ENCODE measurements at places on chromosomes 11 and 22.

DNA sequence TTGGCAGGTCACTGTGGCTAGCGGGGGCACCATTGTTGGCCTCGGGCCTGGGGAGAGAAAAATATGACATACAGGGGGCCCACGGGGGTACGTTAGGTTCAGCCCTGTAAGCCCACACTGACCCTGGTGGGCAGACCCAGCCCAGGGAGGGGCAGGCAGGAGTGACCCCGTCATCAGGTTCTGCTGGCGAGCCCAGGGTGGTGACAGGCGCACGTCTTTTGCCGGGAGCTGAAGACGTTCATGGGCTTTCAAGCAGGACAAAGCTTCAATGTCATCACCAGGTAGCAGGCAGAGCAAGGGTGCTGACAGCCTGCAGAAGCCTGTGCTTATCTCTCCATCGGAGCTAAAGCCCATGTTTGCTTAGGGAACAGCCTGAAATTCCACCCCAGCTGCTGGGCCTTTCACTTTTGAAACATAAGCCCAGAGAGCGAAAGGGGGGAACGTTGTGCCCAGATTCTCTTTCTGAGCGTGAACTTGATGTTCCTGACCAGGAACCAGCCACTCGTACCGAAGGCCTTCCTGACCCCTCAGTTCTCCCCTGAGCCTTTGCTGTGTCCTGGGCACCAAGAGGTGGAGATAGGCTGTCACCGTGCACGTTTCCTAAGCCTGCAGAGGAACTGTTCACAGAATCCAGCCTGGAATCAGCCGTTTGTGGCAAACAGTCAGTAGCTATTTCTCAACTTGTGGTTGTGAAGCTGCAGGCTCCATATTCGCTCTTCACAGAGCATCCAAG lies 74.0 kb upstream of the ATXN10 start:
- no peak for DNase-seq

DNA sequence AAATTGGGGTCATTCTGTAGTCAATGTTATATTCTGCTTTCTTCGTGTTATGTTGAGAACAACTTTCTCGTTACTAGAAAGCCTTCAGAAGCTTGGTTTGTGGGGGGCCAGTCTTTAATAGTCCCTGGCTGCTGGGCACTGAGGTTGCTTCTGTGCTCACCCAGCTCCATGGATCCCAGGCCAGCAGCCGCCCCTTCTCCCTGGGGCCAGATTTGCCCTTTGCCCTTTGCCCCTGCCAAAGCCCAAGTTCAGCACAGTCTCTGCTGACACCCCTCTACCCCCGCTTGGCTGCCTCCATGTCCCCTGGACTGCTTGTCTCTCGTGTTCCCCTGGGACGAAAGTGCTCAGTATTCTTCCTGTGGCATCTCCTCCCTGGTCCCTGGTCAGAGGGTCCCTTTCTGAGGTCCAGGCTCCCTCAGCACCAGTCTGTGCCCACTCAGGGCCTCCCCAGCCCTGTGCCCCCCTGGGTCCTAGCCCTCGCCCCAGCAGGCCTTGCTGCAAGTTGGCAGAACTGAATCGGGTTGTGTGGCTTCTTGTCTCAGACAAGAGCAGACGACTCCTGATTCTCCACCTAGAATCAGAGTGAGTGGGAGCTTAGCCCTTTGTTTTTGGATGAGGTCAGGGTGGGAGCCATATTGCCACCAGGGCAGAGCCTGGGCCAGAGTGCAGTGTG lies 6.7 kb downstream of the TSPO start:
- no peak for DNase-seq

DNA sequence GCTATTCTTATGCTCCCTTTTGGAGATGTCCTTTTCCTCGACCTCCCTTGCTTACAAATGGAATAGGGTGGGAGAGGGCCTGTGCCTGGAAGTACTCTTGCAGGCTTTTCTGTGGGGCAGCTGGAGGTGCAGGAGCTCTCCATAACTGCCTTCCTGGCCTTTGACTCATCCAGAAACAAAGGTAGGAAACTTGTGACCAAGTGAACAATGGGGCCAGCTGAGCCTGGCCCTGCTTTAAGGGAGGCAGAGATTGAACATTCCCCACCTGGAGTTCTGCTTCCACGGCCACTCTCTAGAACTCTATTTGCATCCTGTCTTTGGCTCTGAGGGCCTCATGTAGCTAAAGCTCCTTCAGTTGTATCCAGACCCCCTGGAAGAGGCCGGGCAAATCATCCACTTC lies 5.1 kb upstream of the LYVE1 start:
- no peak for DNase-seq

DNA sequence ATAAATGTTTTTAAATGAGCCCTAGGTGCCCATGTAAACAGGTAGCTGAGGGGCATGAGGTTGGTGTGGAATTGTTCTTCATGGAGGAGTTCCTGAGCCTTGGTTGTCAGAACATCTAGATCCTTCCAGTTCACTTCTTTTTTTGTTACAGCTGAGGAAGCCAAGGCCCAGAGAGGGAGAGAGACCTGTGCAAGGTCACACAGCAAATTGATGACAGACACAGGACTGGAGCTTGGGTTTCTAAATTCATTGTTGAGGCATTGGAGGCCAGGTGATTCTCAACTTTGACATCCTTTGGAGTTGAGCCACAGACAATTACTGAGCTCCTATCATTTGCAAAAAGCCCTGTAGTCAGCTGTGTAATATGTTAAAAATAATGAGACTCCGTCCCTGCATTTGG lies 73.1 kb upstream of the CRYBB3 start:
- no peak for DNase-seq

DNA sequence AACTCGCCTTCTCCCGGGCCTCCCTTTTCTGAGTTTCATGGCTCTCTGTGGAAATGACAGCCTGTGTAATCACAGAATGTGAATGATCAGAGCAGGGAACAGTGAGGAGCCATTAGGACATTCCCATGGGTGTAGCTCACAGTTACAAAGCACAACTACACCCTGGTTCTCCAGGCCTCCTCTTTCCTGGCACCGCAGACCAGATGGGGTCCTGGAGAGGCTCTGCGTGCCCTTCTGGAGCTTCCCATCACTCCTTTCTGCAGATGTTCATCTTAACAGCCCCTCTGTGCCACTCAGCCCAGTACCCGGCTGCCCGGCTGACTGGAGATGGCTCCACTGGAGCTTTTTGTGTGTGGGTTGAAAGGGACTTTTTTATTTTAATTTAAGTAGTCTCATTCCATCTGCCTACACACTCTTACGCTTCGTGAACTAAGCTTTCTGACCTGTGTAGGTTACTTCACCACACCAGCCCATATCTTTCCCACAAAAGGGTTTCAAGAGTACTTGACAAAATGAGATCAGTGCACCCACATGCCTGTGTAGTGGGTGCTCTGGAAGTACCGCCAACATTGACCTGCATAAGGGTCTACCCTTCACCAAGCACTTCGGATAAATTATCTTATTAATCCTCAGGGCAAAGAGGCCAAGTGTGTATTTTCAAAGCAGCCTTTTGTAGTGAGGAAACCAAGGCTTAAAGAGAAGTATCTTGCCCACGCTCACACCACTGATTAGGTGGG lies 29.8 kb downstream of the SREBF2 start:
- DNase-seq, result peak; percentile 22

- DNase-seq, result no peak
Observed at GRCh38 chr22:45231293-45231692, 9.4 kb downstream of the KIAA0930 start.

GRCh38 chr11:128496692-128497060 lies 90.7 kb downstream of the ETS1 start:
- DNase-seq, result no peak

Data from stimulated activated CD4-positive, alpha-beta T cell treated with anti-CD3 and anti-CD28 coated beads, Interleukin-2, amount 100 ng/mL, for 4 hours (primary cell).